ENCODE measurements at places on chromosomes 7 and 10.

- DNase-seq, result no peak
These were observed 96.5 kb upstream of the SDK1 start for GRCh38 chr7:3204526-3204925.

- DNase-seq, result no peak
These were observed 2.1 kb downstream of the SLC4A2 start for GRCh38 chr7:151061213-151062110.

GRCh38 chr10:22369434-22370072, 24.3 kb downstream of the SPAG6 start:
- no peak for DNase-seq

DNA sequence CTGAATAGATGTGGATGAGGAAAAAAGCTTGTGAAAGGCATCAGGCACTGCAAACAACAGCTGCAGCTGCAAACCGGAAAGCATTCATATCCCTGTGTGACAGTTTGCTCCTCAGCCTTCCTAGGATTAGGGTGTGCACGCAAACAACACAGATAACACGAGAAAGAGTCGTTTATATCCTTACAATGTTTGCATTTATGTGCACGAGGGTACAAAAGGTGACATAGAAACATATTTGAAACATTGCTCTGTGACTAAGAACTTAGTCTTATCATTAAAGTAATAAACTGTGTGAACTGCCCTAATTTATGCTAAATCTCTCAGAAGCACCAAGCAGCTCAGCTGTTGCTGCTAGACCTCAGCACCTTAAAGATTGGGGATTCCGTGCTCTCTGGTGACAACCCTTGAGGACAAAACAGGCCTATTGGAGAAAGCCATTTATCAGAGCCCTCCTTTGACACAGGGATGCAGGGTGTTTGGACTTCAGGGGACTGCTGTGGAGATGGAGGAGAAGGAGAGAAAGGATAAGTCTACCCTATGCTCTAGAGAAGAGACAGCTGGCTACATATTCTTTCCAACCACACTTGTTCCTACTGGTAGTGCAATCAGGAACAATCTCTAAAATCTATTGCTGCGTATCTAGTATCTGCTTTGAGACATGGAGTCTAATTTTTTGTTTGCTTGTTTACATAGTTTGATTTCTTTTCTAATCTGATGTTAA, 176.2 kb downstream of the GNAT3 start:
- no peak for DNase-seq

- no peak for DNase-seq
These were observed 4.3 kb downstream of the SNX8 start for GRCh38 chr7:2309889-2310331.

- no peak for DNase-seq
These were observed 116.1 kb downstream of the PARD3 start for GRCh38 chr10:34698979-34699378.

GRCh38 chr7:102834999-102835398, 77.8 kb upstream of the LRRC17 start:
- DNase-seq, result no peak

GRCh38 chr10:71447676-71448075, 51.0 kb downstream of the CDH23 start:
- DNase-seq, result no peak

DNA sequence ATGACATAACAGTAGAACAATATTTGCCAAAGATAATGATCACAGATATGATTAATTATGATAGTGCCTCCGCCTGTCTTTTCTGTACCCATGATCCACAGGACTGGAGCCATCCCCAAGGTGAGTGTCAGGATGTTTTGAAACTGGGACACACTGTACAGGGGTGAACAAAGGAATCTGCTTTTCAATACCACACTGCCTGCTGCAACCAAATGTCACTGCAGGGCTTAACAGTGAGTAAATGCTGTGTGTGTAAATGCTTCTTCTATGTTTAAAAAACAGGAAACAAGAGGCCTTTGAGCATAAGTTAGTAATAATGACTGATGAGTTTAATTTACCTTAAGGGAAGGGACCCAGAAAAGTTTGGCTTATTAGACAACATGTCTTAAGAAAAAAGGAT, 65.2 kb downstream of the HBP1 start:
- no peak for DNase-seq

- no peak for DNase-seq
These were observed 32.0 kb upstream of the PSAP start for GRCh38 chr10:71882813-71883659.

- DNase-seq, result peak; percentile 8
These were observed 118.3 kb upstream of the KMT2E start for GRCh38 chr7:104895522-104896236.

DNA sequence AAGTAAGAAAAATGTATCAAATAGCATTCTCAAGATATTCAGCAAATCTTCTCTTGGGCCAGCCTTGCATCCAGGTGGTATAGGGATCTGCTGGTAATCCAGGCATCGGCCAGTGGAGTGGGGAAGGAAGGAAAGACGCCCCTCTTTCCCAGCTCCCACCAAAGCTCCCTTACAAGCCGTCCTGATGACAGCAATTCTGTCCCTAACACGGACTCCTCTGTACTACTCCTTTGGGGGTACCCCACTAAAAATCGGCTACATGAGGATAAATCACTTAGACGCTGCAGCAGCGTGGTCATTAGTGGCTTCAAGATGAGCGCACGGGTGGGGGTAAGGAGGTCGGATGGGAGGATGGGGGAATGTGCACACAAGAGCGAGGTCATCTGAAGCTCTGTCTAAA, 24.7 kb upstream of the NUB1 start:
- DNase-seq, result no peak

DNA sequence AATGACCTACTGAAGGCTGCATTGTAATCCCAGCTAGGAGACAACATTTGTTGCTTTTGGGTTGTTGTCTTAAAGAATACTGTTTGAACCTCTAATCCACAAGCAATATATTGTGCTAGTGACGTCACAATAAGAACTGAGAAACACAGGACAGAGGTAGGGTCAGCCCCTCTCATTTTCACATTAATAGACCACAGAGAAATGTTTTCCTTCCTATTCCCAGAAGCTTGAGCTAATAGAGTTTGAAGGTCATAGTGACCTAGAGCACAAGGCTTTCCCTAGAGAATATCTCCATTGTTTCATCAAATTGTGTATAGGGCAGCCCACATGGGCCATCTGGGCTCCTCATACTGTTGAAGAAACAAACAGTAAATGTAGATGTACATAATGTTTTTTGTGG, 300.9 kb upstream of the AKR1E2 start:
- no peak for DNase-seq

- no peak for DNase-seq
These were observed 758 bp downstream of the DPCD start for GRCh38 chr10:101588879-101589278.

- DNase-seq, result no peak
These were observed 23.9 kb downstream of the DRGX start for GRCh38 chr10:49371967-49372366.

DNA sequence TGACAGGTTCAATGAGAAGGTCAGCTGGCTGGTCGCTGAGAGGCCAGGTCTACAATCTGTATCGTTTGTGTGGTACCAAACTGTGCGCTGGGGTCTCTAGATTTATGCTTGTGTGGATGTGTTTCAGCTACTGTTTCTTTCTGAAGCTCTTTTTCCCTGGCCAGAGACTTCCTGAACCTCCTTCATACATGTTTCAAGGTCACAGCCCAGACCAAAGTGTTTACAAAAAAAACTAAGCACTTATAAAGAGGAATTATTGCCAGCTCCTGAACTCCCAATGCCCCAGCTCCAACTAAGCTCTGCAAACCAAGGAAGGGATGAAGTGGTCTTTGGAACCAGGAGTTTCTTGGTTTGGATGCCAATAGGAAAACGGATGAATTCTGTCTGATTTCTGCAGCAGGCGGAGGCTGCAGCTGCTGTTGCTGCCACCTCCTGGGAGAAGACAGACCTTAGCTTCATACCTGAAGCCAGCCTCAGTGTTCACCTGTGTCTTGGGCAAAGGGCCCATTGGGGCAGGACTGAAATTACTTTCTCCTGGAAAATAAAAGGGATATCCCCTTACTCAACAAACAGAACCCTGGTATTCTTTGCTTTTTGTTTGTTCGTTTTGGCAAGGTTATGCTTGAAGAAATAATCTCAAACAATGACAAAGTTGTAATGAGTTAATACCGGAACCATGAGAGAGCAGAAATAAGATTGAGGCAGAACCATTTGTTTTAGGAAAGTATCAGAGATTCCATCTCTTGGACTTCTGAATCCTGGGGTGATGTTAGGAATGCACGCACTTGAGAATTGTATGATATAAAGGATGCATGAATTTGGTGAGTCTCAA, 24.6 kb upstream of the MKLN1 start:
- DNase-seq, result no peak

All from NCI-H1417 (cell line).